ENCODE measurements at places on chromosomes 7 and 10.

- no peak for DNase-seq
Observed at GRCh38 chr7:146772601-146773000, 656.0 kb downstream of the CNTNAP2 start.

- DNase-seq = no peak
Observed at GRCh38 chr7:141045126-141045841, 28.6 kb upstream of the TMEM178B start.

GRCh38 chr7:77484785-77485184 lies 52.3 kb upstream of the PTPN12 start:
- DNase-seq = no peak

DNA sequence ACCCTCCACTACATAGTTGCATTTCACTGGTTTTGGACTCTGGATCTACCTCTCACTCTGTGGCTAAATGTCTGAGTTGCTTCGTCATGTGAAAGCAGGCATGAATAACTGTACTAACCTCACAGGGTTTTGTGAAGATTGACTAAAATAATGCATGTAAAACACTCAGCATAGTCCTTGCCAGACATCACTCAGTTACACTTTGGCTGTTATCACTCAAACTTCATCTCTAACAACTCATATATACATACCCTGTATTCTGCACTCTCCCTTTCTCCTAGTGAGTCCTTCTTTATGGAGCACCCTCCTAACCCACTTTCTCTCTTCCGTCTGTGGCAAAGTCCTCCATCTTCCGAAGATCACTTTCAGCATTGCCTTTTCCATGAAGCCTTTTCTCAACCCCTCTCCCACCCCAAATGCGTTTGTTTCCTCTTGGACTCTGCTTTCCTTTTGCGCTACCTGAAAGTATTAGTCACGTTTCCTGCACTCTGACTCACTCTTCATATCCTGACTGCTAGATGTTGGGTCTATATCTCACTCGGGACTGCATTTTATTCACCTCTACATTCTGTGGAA lies 72.6 kb downstream of the OSBPL3 start:
- peak; percentile 44 for DNase-seq

GRCh38 chr10:24382596-24382978 lies 173.6 kb downstream of the KIAA1217 start:
- no peak for DNase-seq

DNA sequence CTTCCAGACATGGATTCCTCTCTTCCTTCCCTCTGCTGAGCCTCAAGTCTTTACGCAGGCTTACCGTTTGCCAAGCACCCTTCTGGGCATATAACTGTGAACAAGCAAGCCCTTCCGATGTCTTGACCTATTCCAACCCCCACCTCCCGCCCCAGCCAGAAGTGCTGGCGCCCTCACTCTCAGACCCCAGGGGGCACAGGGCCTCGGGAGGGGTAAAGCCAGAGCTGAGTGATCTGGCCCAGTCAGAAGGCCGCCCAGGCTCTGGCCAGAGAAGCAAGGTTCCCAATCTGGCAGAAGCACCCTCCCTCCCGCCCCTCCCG lies 1.2 kb downstream of the PRRT4 start:
- no peak for DNase-seq

All from CD4-positive, alpha-beta T cell (primary cell).